ENCODE measurements at places on chromosomes 4 and X.

GRCh38 chr4:10611673-10612072, 72.9 kb downstream of the CLNK start:
- DNase-seq, result no peak

- DNase-seq, result no peak
Observed at GRCh38 chr4:6019316-6020263, 1.4 kb upstream of the C4orf50 start.

DNA sequence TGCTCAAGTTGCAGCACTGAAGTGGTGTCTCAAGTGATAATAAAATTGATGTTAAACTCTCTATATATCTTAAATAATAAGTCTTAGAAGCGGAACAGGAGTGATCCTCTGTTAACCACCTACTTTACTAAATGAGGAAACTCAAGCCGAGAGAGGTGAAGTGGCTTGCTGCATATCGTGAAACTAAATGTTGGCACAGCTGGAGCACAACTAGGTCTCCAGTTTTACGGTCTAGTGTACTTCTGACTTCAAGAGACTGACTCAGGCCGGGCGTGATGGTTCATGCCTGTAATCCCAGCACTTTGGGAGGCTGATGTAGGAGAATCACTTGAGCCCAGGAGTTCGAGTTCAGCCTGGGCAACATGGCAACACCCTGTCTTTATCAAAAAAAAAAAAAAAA, 35.5 kb upstream of the PLS3 start:
- DNase-seq, result no peak

DNA sequence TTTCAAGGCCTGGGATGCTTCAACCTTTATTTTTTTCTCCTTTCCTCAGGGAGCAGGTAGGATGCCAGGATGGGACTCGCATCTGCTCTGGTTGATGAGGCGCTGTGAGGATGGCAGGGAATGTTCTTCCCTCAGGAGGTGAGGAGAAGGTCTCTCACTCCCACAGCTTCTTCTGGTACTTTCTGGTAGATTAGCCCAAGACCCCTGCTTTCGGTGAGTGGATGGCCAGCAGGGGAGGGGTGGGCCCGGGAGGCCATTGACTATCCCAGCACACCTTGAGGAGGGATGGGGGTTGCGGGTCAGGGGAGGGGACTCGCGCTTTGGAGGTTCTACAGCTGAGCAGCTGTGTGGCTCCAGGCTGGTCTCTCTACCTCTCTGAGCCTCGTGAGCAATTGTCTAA, 14.8 kb downstream of the CYTL1 start:
- DNase-seq, result no peak

DNA sequence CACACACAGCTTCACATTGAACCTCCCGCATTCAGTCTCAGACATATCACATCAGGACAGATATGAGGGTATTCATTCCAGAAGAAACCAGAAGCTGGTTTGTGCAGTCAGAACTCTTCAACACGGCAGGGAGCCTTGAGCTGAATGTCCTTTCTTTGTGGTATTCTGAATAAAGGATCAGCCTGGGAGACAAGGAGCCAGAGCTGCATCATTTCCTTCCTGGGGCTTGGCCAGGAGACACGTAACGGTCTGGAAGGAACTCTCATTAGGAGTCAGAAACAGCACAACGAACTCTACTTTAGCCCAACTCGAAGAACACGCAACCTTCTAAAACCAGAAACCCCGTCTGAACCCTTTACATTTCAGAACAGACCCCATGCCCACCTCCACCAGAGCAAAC, 46.4 kb downstream of the KDR start:
- DNase-seq, result no peak

DNA sequence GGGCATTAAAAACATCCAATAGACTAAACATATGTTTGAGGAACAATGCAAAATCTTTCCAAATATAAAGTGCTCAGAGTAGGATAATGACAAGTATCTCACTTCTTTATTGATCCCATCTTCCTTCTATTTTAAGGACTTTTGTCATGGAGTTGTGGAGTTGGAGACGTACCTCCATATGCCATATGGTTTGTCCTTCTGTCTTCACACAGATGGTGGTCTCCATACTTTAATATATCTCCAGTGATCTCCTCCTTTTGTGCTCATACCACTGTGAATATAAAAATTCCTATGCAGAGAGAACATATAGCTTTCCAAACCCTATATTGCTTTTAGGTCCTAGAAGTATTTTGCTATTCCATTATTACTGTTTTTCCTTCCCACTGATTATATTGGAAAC, 64.5 kb downstream of the GABRB1 start:
- DNase-seq, result no peak

DNA sequence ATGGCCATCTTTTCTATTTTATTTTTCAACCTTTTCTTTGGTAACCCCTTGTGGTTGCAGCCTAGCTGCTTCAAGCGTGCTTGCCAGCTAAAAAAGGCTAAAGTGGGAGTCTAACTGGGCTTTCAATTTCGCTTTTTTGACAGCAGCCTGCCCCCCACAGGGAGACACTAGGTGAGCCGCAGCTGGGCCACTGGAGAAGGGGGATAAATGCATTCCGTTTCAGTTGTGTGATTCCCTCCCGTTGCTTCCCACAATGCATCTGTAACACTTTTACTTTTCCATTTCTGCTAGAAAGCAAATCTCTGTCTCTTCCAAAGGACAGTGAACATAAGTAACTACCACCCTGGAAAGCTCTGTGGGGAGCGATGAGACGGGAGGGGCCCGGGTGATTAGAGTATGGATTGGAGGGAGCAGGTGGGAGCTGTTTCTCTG, 86.3 kb upstream of the RAPGEF2 start:
- DNase-seq, result no peak

DNA sequence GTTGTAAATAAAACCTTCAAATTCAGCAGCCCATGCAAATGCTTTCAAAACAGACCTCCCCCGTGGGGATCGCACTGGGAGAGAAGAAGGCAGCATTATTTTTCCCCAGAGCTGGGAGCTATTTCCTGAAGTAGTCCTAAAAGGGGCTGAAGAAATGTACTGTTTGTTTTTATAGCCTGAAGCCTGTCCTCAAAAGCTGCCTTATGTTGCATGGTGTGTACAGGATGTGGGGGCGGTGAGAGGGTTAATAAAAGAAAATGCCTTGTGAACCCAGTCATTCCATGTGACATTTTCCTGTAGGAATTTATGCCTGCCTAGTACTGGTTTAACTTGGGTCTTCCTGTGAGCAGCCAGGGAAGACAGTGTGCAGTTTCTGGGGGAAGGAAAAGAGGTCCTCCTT, 144.1 kb downstream of the SOWAHB start:
- DNase-seq, result no peak

DNA sequence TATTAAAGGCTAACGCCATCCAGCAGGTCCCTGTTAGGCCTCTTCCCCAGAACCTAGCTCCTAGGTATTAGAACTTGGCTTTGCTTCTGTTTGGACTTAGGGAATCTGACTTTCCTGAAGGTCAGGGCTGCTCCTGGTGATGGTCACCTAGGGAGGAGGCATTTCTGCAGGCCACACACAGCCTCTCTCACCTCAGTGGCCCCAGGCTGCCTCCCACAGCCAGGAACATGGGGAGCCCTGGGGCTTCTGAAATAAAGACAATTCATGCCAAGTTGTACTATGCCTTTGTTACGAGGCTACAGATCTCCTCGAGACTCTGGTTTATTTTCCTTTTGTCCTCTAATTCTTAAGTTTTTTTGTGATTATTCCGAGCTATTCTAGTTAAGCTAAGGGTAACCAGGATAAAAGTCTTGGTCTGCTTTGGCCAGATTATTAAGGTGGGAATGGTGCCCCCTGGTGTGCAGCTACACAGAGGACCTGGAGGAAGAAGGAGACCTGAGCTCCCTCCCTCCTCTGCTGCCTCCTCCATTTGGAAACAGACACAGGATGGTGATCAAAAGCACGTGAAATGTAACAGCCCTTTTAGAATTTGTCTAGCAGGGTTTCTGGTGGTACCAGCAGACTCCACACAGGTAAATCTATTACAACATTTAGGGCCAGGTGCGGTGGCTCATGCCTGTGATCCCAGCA, 131.0 kb downstream of the DCLK2 start:
- DNase-seq, result no peak

DNA sequence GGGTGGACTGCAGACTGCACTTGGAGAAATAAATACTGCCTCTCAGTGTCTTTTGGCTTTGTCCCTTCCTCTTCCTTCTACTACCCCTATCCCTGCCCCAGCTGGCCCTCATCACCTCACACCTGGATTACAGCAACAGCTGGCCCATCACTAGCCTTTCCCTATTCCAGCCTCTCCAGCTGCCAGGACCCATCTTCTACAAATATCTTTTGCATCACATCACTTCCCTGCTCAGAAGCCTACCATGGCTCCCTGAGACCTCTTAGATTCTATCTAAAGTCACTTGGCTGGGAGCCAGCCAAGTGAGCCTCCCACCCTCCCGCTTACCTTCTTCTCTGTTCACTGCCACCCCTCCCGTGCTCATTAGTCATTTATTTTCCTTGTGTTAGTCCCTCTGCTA, 66.8 kb downstream of the TSC22D3 start:
- no peak for DNase-seq

GRCh38 chrX:121479406-121479805, 432.0 kb downstream of the GLUD2 start:
- DNase-seq, result no peak

- no peak for DNase-seq
Observed at GRCh38 chr4:6914448-6914847, 4.8 kb downstream of the TBC1D14 start.

- DNase-seq, result no peak
Observed at GRCh38 chrX:40107291-40108161, 9.8 kb upstream of the BCOR start.

GRCh38 chrX:44042751-44043150, 69.6 kb upstream of the NDP start:
- DNase-seq, result no peak

- DNase-seq, result no peak
Observed at GRCh38 chr4:181105487-181105886, 1137.7 kb upstream of the TENM3 start.

- DNase-seq, result no peak
Observed at GRCh38 chrX:26848511-26848910, 614.6 kb downstream of the PPP4R3C start.

DNA sequence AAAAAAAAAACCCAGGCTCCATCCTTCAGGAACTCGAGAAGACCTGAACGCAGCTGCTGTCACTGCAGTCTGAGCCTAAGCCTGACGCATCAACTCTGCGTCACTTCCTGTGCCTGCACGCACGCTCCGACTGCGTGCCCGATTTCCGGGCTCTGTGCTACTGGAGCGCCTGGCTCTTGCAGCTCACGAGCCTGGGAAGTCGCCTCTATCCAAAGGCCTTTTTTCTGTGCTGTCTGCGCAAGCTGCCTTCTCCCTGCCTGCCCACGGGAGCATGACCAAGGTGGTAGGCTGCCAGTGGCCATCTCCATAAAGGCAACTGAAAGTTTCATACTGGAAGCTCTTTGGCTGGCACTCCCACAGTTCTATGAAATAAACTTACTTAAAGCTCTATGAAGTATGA, 9.9 kb upstream of the GASK1B start:
- no peak for DNase-seq

- no peak for DNase-seq
Observed at GRCh38 chr4:6986072-6986780, 56.9 kb upstream of the TADA2B start.

DNA sequence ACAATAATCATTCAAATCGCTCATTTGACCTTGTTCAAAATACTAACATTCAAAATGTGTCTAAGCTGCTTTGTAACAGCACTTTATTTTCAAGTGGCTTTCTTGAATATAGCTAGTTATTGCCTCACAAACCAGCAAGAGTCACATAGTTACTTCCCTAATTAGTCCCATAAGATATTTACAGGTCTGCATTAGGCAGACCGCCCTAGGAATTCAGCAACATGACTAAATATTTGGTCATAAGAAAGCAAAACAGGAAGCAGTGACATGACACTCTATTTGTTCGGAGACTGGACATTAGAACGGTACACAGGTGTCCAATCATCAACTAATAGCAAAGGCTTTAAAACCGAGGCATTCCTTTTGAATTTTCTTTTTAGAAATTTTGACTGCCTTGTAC, 262.0 kb downstream of the COL25A1 start:
- no peak for DNase-seq

GRCh38 chr4:161172396-161173026, 991.3 kb downstream of the FSTL5 start:
- no peak for DNase-seq

DNA sequence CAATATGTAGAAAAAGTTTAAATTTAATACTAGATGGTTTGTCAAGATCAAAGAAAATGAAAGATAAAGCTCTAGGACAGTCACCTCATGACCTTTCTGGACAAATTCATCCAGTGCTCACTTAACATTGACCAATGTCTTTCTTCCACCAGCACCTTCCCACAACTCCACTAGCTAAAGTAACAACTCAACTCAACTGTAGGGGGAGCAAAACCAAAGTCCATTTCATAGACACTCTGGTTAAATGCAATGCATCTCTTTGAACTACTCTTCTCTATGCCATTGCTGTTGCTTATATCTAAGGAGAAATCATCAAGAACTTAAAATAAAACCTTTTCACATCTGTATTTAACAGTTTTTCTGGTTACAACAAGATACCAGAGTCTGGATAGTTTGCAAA, 25.1 kb downstream of the UGT2B4 start:
- no peak for DNase-seq

- no peak for DNase-seq
Observed at GRCh38 chr4:53907772-53908171, 156.6 kb downstream of the CHIC2 start.

- no peak for DNase-seq
Observed at GRCh38 chr4:6338175-6338950, 68.7 kb downstream of the WFS1 start.

DNA sequence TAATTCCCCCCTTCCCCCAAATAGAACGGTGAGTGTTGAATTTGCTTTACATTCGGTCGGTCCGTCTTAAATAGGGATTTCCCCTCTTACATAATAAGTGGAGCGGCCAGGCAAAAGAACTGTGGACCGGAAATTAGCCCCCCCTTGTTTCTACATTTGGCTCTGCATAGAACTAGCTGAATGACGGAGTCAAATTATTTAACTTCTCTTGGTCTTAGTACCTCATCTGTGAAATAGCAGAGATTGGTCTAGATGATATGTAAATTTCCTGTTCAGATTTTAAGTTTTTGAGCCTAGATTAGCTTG, 1.3 kb downstream of the SPATA18 start:
- DNase-seq, result no peak

DNA sequence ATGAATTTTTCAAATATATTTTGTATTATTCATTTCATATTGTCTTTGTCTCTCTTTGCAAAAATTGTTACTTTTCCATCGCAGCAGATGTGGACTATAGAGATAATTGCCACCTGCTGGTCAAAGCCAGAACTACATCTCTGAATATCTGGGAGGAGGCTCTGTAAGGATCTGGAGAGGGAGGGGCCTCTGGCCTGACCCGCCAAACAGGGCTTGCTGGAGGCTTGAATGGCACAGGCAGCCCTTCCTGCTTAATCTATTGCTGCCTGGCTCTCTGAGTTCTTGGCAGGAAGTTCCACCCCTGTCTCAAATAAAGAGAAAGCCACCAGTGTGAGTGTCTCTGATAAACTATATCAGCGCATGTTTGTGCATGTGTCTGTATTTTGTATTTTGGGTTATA, 132.4 kb downstream of the ZMAT1 start:
- DNase-seq, result peak; percentile 46

- no peak for DNase-seq
Observed at GRCh38 chr4:53240573-53240972, 125.3 kb downstream of the SCFD2 start.
